Naive B cell (primary cell): ENCODE measurements at places on chromosomes 16 and 17.

DNA sequence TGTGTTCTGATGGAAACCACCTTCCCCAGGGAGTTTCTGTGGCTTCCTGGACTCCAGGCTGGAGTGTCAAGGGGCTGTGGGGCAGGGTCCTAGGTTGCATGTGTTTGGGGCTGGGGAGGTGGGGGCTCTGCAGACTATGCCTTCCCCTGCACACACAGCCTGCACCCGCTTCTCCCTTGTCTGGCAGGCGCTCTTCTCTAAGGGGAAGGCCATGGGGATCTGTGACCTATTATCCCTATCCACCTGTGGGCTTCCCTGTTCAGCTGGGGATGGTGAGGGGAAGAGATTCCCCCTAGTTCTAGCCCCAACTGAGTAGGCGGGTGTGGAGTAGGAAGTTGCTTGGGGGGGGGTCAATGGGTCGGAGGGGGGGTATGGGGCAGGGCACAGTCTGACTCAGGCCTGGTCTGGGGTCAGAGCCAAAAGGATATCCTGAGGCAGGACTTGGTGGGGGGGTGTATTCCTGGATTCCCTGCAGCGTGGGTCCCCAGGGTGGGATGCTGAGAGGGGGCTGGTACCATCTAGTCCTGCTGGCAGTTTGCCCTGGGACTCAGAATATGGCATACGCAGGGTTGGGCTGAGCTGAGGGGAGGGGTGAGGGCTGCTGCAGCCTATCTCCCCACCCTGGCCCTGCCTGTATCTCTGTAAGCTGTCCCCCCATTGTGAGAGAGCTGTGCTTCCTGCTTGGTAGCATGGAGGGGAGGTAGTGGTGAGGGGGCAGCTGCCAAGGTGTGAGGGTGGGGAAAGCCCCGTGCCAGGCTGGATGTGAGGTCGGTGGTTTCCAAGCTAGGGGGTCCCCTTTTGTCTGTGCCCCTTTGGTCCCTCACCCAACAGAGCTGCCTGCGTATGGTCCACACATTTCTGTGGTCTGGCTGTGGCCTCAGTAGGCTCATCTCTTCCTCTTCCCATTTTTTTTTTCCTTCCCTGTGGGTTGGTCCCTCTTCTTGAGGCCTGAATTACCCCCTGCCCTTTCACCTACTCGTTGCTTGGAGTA, 14.7 kb downstream of the RARA start:
- DNase-seq = peak; percentile 89

- no peak for DNase-seq
Measured at GRCh38 chr17:82929011-82929622, 89.3 kb upstream of the ZNF750 start.

DNA sequence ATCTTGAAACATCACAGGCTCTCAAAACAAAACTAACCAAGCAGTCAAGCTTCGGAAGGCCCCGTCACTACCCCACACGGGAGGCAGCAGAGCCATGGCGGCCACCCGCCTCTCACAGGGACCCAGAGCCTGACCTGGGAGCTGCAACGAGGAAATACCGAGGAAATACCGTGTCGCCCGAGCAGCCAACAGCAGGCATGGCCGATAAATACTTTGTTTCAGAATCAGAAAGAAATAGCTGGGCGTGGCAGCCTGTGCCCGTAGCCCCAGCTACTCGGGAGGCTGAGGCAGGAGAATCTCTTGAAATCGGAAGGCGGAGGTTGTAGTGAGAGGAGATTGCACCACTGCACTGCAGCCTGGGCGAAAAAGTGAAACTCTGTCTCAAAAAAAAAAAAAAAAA, 6.9 kb downstream of the LMF1 start:
- DNase-seq = no peak

DNA sequence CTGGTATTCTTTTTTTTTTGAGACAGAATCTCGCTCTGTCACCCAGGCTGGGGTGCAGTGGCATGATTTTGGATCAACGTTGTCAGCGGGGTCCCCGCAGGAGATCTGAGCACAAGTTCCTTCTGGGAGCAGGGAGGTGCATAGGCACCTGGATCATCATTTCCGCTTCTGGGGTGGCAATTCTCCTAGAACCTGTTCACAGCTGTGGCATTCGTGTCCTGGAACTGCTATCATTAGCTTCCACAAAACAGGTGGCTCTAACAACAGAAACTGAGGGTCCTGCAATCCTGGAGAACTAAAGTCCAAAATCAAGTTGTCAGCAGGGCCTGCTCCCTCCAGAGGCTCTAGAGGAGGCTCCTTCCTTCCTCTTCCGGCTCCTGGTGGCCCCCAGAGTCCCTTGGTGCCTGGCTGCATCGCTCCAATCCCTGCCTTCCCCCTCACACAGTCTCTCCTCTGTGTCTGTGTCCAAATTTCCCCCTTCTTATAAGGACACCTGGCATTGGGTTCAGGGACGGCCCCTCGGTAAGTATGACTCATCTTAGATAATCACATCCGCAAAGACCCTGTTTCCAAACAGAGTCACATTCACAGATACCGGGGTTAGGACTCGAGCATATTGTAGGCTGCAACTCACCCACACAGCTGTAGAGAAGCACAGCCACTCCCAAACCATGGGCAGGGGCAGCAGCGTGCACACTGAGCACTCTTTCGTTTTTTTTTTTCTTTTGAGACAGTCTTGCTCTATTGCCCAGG, 43.5 kb upstream of the KLHDC4 start:
- DNase-seq = peak; percentile 58

DNA sequence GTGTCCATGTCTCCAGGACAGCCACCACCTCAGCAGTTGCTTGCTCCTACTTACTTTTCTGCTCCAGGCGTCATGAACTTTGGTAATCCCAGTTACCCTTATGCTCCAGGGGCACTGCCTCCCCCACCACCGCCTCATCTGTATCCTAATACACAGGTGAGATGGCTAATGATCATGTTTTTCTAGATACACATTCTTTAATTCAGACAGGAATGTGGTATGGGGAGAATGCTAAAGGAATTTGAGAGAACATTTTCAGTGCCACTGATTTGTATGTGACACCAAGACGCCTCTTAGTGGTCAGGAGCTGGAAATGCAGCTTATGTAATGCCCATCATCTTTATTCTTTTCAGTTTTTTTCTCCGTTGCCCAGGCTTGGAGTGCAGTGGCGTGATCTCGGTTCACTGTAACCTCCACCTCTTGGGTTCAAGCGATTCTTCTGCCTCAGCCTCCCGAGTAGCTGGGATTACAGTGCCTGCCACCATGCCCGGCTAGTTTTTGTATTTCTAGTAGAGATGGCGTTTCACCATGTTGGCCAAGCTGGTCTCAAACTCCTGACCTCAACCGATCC, 8.9 kb upstream of the RAPGEFL1 start:
- DNase-seq = peak; percentile 53
